Memory B cell (primary cell): ENCODE measurements at places on chromosomes 7 and 10.

DNA sequence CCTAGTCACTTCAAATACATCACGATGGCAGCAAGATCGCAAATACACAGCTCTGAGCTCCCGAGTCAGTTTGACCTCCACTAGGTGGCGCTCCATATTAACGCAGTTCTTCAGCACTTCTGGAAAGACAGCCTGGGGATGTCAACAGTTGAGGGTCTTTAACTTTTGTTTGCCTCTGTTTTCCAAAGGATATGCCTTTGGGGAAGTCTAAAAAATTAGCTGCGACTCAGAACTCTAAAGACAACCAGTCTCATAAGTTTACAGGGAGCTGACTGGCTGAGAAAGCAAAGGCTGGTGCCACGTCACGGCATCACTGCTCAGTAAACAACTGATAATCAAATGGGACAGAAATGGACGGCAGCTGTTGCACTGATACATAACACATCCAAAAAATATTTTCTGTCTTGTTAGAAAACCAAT lies 458.8 kb downstream of the SORCS1 start:
- peak; percentile 34 for DNase-seq

GRCh38 chr7:81501220-81501619 lies 268.6 kb downstream of the HGF start:
- DNase-seq: no peak

- no peak for DNase-seq
Observed at GRCh38 chr10:13422800-13423199, 74.7 kb upstream of the SEPHS1 start.

- peak; percentile 11 for DNase-seq
Observed at GRCh38 chr10:29734962-29735627, 100.3 kb upstream of the SVIL start.

GRCh38 chr7:20784388-20785156 lies 2.1 kb downstream of the SP8 start:
- no peak for DNase-seq

DNA sequence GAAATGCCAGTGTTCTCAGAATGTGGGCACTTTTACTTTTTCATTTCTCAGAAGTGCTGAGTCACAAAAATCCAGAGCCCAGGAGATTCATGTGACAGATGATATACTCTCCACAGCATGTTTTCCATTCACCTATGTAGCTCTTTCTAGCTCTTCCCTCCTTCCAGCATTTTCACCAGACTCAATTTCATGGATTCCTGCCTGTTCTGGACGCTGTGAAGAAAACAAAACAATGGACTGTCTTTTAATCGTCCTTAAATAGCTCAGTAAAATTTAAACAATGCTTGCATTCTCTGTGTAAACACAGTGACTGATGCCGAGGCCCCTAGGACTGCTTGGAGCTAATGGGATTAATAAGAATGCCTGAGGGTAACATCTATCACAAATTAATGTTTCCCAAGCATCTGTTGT lies 25.5 kb downstream of the ZNF713 start:
- DNase-seq: no peak

DNA sequence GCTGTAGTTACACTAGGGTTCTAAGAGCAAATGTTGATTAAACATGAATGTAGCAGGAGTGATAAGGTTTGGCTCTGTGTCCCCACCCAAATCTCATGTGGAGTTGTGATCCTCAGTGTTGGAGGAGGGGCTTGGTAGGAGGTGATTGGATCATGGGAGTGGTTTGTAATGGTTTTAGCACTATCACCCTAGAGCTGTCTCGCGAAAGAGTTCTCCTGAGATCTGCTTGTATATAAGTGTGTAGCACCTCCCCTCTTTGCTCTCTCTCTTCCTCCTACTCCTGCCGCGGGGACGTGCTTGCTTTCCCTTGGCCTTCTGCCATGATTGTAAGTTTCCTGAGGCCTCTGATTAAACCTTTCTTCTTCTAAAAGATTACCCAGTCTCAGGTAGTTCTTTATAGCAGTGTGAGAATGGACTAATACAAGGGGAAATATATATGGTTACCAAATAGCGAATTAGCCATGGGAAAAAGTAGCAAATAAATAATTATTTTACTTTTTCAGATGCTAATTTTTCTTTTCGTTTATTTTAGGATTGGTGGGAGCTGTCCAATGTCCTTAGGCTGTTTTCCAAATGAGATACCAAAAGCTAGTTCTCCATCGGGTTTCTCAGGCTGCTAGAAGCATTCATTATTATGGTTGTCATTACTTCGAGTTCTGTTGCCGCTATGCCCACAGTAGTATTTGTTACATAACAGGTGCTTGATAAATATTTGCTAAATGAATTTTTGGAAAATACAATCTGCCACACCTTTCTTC lies 58.7 kb downstream of the PTEN start:
- no peak for DNase-seq

GRCh38 chr10:120570418-120570817 lies 113.4 kb downstream of the PLPP4 start:
- no peak for DNase-seq

- no peak for DNase-seq
Observed at GRCh38 chr7:106139265-106140251, 27.4 kb upstream of the SYPL1 start.

DNA sequence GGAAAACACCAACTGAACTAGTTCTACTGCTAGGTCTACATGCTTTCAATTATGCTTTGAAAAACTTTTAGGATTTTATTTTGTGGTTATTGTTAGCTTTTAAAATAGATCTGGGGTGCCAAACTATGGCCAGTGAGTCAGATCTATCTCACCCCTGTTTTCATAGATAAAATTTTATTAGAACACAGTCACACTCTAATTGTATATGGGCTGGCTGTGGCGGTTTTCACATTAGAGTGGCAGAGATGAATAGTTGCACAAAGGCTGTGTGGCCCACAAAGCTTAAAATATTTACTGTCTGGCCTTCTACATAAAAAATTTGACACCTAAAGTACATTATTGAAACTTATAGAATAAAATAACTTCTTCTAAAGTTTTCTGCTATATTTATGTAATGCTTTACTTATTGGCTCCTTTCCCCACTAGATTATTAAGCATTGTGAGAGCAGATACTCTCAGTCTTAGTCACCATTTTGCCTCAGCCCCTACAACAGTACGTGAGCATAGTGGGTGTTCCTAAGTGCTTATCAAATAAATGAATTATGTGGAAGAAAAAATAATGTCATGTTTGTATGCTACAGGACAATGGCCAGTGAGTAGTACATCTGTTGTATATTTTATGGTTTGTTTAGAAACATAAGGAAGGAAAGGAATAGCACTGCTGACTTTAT lies 5.4 kb upstream of the SUV39H2 start:
- DNase-seq: no peak

DNA sequence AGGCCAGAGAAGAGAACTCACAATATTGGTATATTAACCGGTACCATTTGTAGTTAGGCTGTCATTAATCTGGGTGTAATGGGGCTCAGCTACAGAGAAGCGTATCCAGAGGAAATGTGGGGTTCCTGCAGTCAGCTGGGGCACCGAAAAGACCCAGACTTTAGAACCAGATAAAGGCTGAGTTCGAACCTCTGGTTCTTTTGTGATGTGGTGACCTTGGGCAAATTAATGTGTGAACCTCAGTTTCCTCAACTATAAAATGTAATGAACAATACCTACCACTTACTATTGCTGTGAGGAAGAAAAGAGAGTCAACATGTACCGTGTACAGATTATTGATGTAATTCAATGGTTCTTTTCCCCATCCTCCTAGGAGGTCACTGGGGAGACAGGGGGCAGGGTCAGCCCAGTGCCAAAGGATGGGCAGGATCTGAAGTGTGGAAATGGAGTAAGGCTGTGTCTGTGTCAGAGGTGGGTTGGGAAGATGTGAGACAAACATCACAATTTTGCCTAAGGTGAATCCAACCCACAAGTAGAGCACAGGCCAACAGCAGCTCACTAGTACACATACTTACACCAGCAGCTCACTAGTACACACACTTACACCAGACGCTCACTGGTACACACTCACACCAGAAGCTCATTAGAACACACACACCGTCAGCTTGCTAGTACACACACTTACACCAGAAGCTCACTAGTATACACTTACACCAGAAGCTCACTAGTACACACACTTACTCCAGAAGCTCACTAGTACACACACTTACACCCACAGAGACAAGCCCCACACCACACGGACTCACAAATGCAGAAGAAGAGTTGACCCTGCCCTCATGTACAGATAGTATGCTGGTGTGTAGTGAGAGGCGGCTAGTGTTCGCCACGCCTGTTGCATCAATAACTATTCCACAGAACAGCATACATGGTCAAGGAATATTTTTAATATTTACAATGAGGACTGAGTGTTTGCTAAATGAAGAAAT lies 28.0 kb downstream of the PRSS2 start:
- peak; percentile 9 for DNase-seq

DNA sequence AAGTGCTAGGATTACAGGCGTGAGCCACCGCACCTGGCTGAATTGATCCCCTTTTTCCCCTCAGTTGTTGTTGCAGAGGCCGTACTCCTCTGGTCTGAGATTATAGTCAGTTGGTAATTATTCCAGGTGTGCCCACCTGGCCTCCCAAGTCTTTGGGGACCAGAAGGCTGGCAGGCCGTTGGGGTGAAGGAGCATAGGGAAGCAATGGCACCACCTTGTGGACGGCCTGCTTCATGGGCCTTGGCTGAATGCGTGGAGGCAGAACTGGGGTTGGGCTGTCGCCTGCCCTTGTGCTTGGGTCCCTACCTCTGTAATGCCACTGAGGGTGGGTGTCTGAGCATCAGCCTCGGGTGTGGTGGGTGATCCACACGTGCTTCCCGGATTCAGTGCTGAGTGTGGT lies 125.7 kb downstream of the RGS10 start:
- DNase-seq: peak; percentile 72

DNA sequence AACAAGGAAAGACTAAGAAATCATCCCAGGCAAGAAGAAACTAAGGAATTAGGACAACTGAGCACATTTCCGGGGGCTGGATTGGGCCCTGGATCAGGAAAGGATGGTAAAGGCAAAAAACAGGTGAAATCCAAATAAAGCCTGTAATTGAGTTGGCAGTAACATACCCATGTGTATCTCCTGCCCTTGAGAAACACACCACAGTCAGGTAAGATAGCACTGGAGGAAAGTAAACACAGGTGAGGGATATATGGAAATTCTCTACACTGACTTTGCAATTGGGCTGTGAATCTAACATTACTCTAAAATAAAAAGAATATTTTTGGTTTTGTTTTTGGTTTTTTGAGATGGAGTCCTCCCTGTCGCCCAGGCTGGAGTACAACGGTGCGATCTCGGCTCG lies 140.2 kb upstream of the FRMD4A start:
- no peak for DNase-seq

- DNase-seq: no peak
Observed at GRCh38 chr10:112816033-112816430, 134.0 kb upstream of the TCF7L2 start.

- no peak for DNase-seq
Observed at GRCh38 chr7:155882596-155882995, 70.3 kb upstream of the SHH start.

GRCh38 chr7:105161366-105161765 lies 147.4 kb downstream of the KMT2E start:
- no peak for DNase-seq

DNA sequence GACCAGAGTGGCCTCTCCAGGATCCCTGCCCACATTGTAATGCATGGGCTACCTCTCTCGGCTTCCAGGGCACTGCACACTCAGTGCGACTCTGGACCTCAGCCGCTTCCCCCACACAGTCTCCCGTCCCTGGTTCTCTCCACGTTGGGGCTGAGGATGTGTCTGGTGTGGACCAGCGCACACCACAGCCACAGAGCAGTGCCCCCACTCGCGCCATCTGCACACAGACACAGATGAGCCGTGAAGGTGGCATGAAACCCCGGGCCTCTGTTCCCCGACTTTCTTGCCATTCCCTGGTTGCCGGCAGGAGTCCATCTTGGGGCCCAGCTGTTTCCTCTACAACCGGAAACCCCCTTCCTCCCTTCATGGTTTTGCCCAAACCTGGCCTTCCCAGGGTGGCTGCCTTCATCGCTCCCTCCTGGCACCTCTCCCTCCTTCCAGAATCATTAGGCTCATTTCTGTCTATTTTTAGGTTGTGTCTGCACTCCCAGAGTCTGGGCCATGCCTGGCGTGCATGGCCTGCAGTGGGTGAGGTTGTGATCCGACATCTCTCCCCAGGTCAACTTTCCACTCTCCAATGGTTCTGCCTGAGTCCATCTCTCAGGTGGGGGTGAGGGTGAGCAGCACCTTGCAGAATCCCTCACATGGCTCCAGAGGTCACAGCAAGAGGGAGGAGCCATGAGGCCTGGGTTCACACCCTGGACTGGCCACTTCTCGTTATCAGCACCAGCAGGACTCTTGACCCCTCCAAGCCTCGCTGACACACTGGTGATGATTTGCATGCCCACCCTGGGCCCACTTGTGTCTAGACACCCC lies 10.1 kb downstream of the RASGEF1A start:
- DNase-seq: no peak

DNA sequence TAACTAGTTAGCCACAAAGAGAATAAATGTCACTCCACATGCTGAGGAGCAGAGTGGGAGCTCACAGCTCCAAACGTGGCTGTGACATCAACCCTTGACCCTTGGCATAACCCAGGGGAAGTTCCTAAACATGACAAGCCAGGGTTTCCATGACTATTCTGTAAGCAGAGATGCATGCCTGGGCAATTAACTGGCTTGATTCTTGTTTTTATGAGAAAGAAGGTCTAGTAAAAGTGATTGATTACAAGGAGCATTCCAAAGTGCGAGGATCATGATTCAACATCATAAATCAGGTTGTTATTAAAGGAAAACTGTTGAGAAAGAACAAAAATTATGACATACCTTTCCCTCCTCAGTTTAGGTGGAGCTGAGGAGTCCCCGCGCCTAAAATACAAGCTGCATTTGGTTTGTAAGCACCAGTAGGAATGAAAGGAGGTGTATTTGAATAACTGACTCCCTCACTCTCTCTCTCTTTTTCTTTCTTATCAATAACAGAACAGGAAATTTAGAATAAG lies 108.4 kb downstream of the SFMBT2 start:
- no peak for DNase-seq

DNA sequence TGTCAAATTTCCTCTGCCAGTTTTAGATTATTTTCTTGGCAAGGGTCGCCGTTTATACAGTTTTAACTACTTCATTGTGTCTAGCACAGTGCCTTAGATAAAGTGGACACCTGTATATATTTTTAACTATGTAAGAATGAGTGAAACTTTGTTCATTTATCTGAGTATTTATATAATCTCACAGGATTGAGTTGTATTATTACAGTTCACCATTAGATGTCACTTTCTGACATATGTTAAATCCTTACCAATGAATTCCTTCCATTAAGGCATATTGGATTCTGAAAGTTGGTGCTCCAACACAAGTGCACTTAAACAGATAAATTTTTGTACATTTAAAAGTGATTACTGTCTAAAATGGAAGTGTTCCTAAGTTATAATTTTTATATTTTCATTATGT lies 43.0 kb downstream of the ZMYND11 start:
- DNase-seq: no peak

- no peak for DNase-seq
Observed at GRCh38 chr10:34049887-34050286, 715.4 kb upstream of the NRP1 start.
